ENCODE measurements at places on chromosomes 7 and 10.

GRCh38 chr7:40646717-40647116, 511.9 kb downstream of the SUGCT start:
- no peak for DNase-seq

DNA sequence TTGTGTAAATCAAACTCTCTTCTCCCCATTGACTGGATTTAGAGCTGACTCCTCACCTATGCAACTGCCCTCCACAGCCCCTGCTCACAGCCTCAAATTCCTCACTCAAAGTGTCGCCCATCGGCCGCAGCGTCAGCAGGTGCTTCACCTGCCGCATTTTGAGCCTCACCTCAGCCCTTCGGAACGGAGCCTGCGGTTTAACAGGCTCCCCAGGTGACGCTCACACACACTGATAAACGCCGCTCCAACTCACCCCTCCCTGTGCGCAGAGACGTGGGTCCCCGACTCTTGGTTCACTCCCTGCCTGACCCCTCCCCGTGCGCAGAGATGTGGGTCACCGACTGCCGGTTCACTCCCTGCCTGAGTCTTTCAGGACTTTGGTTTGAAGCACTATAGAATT, 57.1 kb downstream of the CARD11 start:
- no peak for DNase-seq

GRCh38 chr10:130243015-130243414, 106.8 kb downstream of the GLRX3 start:
- DNase-seq, result no peak

DNA sequence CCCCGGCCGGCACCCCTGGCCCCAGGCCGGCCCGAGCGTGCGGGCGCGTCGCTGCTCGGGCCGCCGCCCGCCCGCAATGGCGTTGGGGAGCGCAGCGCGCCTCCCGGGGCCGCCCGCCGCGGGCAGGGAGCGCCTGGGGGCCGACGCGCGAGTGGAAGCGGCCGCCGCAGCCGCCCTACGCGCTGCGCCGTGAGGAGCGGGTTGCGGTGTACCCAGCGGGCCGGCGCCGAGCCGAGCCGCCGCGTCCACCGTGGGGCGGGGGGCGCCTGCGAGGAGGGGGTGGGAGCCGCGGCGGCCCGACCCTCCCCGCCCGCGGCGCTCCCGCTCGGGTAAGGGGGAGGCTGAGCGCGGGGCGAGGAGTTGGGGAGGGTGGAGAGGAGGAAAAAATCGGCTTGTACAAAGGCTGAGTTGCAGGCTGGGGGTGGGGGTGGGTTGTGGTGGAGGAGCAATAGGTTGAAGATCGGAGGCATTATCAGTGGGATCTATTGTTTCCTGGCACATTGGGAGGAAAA, 473 bp downstream of the PPP1R9A start:
- DNase-seq, result no peak

GRCh38 chr7:25854608-25855497, 297.1 kb upstream of the NFE2L3 start:
- DNase-seq, result no peak

DNA sequence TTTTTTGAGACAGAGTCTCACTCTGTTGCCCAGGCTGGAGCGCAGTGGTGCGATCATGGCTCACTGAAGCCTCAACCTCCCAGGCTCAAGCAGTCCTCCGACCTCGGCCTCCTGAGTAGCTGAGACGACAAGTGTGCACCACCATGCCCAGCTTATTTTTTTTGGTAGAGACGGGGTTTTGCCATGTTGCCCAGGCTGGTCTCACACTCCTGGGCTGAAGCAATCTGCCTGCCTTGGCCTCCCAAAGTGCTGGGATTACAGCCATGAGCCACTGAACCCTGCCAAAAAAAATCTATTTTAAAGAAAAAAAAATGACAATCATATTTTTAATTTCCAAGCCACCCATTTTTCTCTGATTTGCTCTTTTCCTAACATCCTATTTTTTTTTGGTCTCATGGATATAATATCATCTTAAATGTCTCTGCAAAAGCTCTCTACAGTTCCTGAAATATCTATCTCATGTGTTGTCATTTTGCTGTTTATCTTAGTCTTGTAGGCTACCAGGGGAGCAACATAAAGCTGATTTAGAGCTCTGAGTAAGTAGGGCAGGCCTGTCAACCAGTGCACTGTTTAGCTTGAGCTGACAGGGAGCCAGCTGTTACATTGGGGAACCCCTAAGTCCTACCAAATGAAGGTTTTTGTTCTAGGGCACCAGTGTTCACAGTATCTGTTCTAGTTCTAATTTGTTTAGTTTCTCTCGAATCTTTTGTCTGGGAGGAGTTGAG, 29.9 kb upstream of the HBP1 start:
- DNase-seq, result no peak

DNA sequence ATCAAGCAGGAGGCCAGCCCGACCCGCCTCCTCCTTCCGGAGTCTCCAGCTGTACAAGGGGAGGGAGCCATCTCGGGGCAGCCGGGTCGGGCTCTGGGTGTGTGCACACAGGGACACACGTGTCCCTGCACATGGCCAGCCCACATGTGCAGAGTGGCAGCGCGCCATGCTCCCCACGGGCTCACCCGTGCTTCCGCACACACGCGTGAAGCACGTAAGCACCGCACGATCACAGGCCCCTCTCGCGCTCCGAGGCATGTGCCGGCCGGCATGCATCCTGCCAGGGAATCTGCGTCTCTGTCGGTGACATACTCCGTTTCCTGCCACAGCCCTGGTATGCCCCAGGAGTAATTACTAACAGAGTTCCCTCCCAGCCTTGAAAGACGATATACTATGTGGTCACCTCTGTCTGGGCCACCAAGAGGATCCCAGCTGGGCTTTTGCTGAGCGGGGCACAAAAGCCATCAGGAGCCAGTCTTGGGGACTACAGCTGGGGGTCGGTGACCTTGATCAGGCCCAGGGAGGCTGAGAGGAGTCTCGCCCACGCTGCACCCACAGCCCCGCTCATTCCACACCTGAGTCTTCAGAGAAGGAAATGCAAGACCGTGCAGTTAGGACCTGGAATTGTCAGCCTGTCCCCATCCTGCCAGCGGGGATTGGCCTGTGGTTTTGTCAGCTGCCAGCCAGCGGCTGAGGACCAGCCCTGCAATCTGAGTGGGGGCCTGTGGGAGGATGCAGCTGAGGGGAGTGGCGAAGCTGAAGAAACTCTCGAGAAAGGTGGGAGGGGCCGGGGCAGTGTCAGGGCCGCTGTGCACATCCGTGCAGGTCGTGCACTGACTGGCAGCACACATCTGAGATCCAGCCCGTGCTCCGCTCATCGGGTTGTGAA, 11.0 kb upstream of the LFNG start:
- DNase-seq, result no peak

GRCh38 chr7:33039903-33040292, 22.7 kb downstream of the NT5C3A start:
- DNase-seq, result no peak

DNA sequence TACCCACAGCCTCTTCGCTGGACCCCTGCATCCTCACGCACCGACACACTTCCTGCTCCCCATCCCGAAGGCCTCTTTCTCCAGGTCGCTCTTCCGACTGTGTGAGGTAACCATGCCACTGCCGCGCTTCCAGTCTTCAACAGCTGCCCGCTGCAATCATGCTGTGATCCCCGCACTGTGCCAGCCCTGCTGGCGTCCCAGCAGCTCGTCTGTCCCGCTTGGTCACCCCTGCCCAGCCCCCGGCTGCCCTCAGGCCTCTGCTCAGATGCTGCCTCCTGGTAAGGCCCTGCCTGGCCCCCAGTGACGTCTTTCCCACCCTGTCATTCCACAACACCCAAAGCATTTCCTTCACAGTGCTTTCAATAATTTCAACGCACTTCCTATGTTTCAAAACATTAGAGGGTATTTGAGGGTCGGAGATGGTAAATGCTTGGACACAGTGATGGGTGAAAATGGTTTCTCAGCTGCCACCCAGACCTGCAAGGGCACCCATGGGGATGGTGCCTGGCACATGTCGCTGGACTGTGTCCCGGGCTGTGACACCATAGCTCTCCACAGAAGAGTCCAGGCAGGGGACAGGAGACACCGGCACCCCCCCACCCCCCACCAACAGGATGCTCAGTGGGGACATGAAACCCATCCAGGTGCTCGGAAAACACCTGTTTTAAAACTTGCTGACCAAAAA, 125.2 kb downstream of the MAD1L1 start:
- no peak for DNase-seq

DNA sequence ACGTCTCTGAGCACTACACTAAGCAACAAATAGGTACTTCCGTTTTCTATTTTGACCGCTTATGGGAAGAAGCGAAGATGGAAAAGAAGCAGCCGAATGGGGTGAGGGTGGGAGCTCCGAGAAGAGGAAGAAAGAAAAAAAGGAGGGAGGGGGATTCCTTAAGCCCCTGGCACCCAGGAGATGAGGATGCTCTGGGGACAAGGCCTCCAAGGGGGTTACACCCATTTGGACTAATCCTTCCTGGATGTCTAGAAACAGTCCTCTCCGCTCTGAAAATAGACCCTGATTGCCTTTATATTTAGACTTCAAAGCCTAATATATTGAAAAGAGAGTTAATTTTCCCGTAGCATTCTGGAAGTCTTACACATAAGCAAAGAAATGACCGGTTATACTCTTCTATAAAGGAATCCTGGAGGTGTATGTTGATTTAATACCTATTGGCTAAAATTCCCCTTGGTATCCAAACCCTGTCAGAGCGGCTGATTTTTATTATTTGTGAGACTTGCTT, 676 bp upstream of the HTR7 start:
- DNase-seq, result no peak

DNA sequence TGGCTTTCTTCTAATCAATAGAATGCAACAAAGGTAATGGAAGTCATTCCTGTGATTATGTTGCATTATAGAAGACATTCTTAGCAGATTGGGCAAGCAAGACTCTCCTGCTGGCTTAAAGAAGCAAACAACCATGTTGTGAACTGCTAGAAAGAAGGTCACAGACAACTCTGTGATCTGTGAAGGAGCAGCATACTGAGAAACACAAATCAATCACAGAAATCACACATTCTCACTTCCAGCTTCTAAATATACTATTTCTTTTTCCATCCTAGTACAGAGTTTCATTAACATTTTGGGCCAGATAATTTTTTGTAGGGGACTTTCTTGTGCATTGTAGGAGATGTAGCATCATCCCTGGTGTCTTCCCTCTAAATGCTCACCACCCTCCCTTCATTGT, 28.0 kb upstream of the PALS2 start:
- DNase-seq, result no peak

DNA sequence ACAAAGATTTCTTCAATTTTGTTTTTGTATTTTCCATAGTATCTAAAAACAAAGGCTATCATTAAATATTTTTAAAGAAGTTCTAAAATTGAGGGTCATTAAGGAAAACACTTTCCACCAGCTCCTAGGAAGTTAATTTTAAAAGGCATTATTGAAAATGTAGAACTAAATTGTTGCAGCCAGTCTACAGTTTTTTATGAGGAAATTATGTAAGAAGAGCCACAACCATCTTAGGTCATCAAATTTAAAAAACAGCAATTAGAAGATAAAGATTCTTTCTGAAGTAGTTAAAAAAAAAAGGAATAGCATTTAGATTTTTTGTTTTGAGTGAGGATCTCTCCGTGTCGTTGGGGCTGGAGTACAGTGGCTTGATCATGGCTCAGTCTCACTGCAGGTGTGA, 161.7 kb downstream of the NRBF2 start:
- DNase-seq, result no peak

DNA sequence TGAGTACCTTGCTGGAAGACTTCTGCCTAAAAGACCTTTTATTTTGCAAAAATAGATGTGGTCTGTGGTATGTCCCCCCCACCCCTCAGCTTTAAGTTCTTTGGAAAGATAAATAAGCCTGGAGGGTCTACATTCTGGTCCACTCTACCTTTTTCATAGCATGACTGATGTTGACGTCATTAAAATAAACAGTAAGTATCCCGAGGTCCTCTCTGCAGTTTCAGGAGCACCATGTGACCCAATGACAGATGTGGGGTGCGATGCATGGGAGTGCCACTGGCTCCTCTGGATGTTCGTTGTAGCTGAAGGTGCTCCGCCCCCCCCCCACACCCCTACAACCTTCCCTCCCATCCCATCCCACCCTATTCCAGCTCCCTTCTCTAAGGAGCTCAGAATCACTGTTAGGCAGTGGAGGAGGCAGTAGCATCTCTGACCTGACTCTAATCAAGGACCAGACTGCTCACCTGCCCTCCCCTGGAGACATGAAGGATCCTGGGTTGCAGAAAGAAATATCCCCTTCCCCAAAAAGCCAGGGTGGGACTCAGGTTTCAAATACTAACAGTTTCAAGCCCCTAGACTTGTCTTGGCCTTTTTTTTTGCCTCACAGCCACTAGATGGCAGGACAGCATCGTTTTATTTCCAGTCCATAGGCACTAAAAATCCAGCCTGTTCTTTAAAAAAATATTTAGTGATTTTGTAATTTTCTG, 25.1 kb downstream of the CASP7 start:
- DNase-seq, result no peak

- no peak for DNase-seq
Measured at GRCh38 chr7:44787041-44787440, 9.4 kb upstream of the PPIA start.

DNA sequence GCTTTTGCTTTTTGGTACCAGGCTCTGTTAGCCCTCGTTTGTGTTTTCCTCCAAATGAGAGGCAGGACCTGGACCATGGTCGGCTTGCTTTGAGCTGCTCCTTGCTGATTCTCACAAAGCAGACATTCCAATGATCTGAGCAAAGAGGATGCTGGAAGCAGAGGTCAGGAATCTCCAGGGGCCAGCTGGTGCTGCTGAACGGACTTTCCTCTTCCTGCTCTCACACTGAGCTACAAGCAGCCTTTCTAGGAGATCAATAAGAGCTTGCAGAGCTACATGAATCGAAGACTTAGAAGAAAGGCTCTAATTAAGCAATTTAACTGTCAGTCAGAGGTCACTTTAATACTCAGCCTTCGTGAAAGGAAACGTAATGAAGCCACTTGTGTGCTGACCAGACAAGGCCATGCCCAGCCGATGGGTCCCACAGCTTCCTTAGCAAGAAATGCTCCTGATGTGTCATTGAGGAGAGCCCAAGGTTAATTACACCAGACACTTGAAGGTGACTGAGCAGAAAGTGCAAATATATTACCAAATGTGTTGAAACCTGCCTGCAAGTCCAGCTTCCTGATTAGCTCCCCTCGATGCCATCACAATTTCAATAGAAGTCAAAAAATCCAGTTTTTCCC, 151.3 kb upstream of the RSU1 start:
- DNase-seq, result peak; percentile 81

- no peak for DNase-seq
Measured at GRCh38 chr7:151313857-151314256, 27.8 kb upstream of the NUB1 start.

GRCh38 chr7:158094671-158095226, 492.9 kb downstream of the PTPRN2 start:
- DNase-seq, result no peak

Measured in SW 1271 (cell line).